ENCODE measurements at places on chromosomes 1 and 21.

- no peak overlapping the region for H3K4me3 ChIP-seq
- no peaks in the 10 kb centered on the region for H3K36me3 ChIP-seq
- DNase-seq = peak; percentile 92
- H3K4me1 ChIP-seq = peaks cover 59% of the 10 kb centered on the region
- peak overlapping the region; percentile 80 for H3K27ac ChIP-seq
- no peaks in the 10 kb centered on the region for H3K27me3 ChIP-seq
Observed at GRCh38 chr21:38913120-38913892, 107.6 kb downstream of the ETS2 start.

GRCh38 chr1:174946031-174946430 lies 53.7 kb upstream of the CACYBP start:
- peaks cover 45% of the 10 kb centered on the region for H3K4me1 ChIP-seq
- H3K27ac ChIP-seq = no peak overlapping the region
- H3K36me3 ChIP-seq = no peaks in the 10 kb centered on the region
- H3K4me3 ChIP-seq = no peak overlapping the region
- no peaks in the 10 kb centered on the region for H3K27me3 ChIP-seq
- DNase-seq = no peak

GRCh38 chr1:911875-912739 lies 11.6 kb upstream of the SAMD11 start:
- H3K36me3 ChIP-seq = no peaks in the 10 kb centered on the region
- DNase-seq = no peak
- H3K4me1 ChIP-seq = peaks cover 30% of the 10 kb centered on the region
- no peak overlapping the region for H3K4me3 ChIP-seq
- no peak overlapping the region for H3K27ac ChIP-seq
- H3K27me3 ChIP-seq = peaks cover 5% of the 10 kb centered on the region

GRCh38 chr1:233675893-233676292 lies 62.0 kb downstream of the KCNK1 start:
- H3K27me3 ChIP-seq = no peaks in the 10 kb centered on the region
- no peak for DNase-seq
- H3K27ac ChIP-seq = no peak overlapping the region
- H3K36me3 ChIP-seq = no peaks in the 10 kb centered on the region

DNA sequence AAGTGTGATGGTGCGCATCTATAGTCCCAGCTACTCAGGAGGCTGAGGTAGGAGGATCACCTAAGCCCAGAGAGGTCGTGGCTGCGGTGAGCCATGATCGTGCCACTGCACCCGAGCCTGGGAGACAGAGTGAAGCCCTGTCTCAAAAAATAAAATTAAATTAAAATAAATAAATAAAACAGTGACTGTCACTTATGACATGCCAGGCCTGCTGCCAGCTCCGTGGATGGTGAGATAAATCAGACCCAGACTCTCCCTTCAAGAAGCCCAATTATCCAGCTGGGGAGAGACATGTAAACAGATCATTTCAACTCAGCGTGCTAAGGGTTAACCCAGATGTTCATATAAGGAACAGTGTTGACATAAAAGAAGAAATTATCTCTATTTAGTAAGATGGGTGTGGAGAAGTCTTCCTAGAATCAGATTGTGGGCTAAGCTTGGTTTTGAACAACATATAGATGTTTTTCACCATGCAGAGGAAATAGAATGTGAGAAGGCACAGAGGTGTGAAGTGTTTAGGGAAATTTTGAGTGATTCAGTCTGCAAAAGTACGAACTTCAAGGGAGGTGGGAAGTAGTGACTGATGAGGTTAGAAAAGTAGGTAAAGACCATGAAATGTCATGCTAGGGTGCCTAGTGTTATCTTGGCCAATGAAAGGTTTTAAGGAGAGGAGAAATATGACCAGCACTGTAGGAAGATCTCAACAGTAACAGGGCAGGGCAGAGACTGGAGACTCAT lies 18.3 kb downstream of the YARS1 start:
- DNase-seq = no peak
- no peak overlapping the region for H3K4me3 ChIP-seq
- no peaks in the 10 kb centered on the region for H3K27me3 ChIP-seq
- no peaks in the 10 kb centered on the region for H3K4me1 ChIP-seq
- no peaks in the 10 kb centered on the region for H3K36me3 ChIP-seq
- no peak overlapping the region for H3K27ac ChIP-seq

- no peaks in the 10 kb centered on the region for H3K36me3 ChIP-seq
- DNase-seq = peak; percentile 63
- peak overlapping the region; percentile 67 for H3K27ac ChIP-seq
Observed at GRCh38 chr1:48777219-48777895, 666 bp upstream of the BEND5 start.

DNA sequence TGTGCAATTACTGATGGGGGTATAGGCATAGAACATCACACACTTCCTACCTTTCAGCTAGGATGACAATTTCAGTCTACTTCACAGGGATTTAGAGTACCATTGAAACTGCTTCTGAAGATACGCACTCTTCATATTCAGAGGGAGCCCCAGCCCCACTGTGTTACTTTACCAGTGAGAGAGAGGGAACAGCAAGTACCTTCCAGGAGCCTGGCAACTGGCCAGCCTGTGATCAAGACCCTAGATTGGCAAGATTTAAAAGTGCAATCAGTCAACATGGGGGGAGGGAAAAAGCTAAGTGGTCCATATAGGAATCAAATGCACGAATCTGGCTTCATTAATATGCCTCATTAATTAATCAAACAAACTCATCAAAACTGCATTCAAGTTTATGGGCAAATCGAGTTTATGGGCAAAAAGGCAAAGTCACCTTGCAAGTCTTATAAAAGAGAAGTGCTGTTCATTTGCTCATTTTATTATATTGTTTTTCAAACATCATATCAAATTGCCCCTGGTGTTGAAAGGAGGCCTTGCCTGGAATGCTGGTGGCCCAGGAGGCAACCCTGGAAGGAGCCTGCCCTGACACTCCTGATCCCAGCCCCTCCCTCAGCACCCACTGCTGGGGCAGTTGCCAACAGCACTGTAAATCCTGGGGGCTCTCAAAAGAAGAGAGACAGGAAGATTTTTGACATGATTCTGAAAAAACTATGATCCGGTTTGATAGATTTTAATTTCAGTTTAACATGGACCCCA lies 184.9 kb upstream of the DPT start:
- H3K27ac ChIP-seq = no peak overlapping the region
- no peaks in the 10 kb centered on the region for H3K27me3 ChIP-seq

DNA sequence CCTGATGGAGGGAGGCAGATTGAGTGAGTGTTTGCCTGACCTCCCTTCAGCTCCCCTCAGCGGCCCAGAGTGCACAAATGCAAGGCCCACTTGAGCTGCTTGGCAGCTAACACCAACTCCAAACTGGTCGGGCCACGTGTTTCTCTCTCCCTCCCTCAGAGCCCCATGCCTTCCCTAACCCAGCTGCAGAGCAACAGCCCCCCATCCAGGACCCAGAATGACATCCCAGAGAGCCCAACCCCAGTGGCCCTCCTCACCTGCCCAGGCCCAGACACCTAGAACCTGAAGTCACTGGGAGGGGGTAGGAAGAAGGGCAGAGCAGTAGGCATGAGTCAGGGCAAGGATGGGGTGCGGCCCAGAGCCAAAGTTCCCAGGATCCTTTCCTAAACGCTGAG lies 789 bp upstream of the S100A14 start:
- H3K27me3 ChIP-seq = no peaks in the 10 kb centered on the region
- H3K27ac ChIP-seq = peak overlapping the region; percentile 64
- no peak overlapping the region for H3K4me3 ChIP-seq
- peaks cover 30% of the 10 kb centered on the region for H3K4me1 ChIP-seq

DNA sequence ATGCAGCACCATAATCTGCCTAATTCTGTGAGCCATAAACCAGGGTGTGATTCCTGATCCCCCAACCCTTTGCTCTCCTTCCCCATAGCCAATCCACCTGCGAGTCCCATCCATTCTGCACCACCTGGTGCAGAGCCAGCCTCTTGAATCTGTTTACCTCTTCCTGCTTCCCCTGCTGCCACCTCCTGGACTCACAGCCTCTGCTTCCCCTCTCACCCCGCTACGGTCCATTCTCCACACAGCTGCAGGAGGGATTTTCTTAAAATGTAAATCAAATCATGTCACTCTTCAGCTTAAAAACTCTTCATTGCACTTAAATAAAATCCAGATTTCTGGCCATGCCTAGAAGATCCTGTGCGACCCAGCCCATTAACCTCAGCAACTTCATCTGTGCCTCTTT lies 186.7 kb downstream of the FOXD2 start:
- H3K27me3 ChIP-seq = no peaks in the 10 kb centered on the region
- H3K4me1 ChIP-seq = no peaks in the 10 kb centered on the region
- peak; percentile 57 for DNase-seq
- H3K27ac ChIP-seq = no peak overlapping the region
- H3K4me3 ChIP-seq = no peak overlapping the region
- H3K36me3 ChIP-seq = no peaks in the 10 kb centered on the region

GRCh38 chr1:109912873-109913272 lies 2.2 kb downstream of the CSF1 start:
- H3K27me3 ChIP-seq = no peaks in the 10 kb centered on the region
- H3K36me3 ChIP-seq = no peaks in the 10 kb centered on the region
- no peak overlapping the region for H3K4me3 ChIP-seq
- no peak overlapping the region for H3K27ac ChIP-seq
- no peak for DNase-seq

DNA sequence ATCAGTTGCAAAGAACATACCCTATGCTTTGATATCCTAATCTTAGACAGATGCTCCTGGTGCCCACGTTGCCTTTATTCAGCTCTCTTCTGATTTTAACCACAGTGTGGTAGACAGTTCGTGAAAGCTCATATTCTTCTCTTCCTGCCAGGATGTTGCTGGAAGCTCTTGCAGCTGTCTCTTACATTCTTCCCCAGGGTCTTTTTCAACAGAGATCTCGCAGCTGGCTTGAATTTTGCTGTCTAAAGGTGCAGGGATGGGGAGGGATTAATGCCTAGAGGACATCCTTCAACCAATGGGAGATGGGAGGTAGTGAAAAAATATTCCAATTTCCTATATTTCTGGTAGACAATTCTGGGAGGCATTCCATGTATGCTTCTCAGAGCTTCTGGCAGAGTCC lies 150.0 kb upstream of the APP start:
- H3K27ac ChIP-seq = no peak overlapping the region
- H3K4me3 ChIP-seq = no peak overlapping the region
- no peaks in the 10 kb centered on the region for H3K4me1 ChIP-seq
- H3K27me3 ChIP-seq = no peaks in the 10 kb centered on the region
